ENCODE measurements at places on chromosomes 7 and 10.

DNA sequence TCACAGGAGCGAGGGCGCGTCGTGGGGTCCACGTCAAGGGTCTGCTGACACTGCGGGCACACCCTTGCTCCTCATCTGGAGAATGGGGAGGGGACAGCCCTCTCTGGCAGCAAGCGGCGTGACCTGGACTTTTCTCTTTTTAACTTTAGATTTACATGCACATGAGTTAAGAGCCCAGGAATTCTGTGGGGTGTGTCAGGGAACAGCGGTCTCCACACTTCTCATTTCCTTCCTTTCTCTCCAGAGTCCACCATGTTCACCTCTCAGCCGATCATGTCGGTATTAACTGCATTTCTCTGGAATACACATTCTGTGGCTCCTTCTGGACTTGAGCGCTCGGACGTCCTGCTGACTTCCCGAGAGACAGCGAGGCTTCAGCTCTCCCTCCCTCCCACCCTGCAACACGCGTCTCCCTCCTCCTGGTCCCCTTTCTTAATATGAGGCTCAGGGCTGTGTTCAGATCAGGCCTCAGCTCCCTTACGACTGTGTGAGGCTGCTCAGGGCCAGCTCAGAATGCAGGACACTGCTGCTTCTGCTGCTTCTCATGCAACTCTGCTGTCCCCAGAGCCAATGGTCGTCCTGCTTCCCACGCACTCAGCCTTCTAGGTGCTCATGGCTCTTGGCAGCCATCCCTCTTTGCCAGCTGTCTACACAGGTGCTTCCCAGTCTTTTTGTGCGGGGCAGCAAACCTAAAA is 261.3 kb downstream of the ELFN1 start:
- DNase-seq, result no peak

DNA sequence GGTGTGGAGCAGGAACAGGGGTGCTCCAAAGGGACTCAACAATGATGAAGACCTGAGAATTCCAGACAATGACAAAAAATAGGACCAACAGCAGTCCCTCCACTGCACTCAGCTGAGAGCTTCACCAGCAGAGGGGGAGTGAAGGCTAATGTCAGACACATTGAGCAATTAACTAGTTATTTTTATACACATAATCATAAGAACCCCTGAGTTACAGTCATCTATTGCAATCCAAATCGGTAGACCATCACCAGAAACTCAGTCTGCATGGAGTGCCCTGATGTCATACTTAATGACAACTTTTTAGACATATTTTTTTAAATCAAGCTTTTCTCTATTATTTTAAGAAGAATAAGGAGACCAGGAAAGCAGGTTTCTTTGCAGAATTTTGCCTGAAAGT is 30.6 kb upstream of the IKZF1 start:
- peak; percentile 36 for DNase-seq

DNA sequence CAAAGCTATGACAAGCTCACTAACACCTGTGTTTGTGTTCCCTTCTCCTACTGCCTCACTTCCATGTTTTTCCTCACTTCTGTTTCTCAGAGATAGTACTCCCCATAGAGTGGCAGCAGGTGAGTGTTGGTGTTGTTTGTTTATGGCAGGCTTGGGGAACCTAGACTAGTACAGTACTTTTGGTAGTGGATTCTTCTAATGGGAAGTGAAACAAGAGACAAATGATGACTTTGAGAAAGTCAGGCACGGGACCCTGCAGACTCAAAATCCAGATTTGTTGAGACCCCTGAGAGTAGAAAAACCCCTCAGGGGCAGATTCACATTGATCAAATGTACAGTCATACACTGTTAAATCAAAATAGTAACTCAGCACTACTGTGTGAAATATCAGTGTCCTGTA is 6.4 kb upstream of the CFAP69 start:
- no peak for DNase-seq

DNA sequence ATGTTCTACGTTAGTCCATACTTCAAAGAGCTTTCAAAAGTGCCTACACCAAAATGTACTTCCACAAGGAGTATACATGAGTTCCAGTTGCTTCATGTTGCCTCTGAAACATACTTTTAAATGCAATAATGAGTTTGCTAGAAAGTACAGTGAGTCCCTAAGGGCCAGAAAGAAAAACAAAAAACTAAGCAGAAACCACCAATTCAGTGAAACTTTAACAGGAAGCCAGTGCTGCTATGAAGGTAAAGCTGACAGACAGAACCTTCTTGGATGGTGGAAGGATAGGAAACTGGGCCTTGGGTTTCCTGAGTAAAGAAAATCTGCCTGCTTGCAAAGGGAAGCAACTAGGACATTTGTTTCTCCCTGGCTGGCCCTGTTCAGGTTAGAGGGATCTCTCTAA is 104.2 kb downstream of the CTTNBP2 start:
- no peak for DNase-seq

DNA sequence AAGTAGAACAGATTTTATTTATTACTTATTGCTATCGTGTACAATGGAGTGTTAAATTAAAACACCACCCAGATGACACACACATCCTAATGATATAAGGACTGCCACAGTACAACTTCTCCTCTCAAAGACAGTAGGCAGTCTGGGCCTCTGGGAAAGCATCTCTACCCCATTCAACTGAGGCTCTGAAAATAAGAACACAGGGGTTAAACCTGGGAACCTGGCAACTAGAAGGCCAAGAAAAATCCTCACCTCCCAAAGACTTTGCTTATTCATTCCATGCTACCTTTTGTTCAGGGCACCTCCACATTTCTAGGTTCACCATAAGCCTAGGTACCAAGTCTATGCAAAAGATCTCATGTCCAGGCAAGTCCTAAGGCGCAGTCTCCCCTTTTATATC is 125.4 kb upstream of the FEZF1 start:
- DNase-seq, result no peak

- DNase-seq, result no peak
Observed at GRCh38 chr10:18438361-18439126, 212.8 kb downstream of the NSUN6 start.

GRCh38 chr7:79340212-79340611 is 113.3 kb downstream of the MAGI2 start:
- no peak for DNase-seq

- DNase-seq, result no peak
Observed at GRCh38 chr10:52400562-52400961, 86.5 kb downstream of the DKK1 start.

DNA sequence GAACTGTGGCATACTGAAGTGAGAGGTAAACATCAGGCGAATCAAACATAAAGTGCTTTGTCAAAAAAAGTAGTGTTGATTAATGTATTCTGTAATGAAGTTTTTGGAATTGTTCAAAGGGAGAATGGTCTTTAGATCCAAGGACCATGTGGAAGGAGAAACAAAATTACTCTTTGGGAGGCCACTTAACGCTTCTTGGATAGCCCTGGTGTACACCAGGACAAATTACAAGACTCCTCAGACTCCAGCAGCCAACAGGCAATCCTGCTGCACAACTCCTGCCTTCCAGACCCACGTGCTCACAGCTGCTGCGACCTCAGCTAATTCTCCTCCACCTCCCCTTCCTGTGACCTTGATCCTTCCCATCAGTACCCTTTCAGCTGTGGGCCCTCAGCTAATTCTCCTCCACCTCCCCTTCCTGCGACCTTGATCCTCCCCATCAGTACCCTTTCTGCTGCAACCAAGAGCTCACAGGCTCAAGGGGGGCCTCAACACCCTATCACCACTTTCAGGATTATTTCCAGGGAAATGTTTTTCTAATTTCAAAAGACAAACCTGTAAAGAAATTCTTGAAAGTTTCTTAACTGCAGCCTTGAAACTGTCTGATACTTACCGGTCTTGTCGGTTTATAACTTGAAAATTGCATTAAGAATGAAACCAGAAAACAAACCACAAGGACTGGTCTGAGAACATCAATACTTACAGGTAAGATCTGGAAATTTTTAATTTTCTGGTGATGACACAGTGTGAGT is 29.7 kb upstream of the DDC start:
- DNase-seq, result no peak

DNA sequence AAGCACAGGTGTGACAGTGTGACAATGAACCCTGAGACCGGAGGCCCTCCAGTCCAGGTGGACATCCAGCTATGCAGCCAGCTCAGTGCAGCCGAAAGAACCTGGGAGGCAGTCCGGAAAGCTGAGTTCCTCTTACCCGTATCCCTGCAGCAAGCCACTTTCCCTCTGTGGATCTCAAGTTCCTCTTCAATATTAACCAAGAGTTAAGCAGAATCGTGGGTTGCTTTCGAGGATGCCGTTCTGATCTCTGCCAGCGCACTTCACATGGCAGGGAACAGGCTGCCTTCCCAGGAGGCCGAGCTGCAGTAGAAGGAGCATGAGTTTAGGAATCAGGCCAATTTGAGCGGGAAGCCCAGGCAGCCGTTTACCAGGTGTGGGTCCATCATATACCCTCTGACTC is 591.6 kb downstream of the SDK1 start:
- peak; percentile 52 for DNase-seq

DNA sequence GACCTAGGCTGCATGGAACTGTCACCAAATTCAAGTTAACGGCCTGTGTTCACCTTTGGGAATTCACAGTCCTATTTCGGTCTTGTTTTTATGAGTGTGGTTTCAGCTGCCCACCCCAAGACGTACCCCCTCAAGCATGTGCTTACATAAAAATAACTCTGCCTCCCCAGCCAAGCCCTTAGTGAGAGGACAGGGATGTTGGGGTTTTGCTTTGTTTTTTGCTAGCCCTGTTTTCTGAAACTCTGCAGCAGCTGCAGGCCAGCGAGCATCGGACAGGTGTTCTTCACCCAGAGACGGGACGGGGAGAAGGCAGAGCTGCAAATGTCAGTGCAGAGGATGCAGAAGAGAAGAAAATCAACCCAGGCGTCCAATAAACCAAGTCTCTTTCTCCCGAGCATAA is 13.5 kb downstream of the CHST15 start:
- DNase-seq, result no peak

DNA sequence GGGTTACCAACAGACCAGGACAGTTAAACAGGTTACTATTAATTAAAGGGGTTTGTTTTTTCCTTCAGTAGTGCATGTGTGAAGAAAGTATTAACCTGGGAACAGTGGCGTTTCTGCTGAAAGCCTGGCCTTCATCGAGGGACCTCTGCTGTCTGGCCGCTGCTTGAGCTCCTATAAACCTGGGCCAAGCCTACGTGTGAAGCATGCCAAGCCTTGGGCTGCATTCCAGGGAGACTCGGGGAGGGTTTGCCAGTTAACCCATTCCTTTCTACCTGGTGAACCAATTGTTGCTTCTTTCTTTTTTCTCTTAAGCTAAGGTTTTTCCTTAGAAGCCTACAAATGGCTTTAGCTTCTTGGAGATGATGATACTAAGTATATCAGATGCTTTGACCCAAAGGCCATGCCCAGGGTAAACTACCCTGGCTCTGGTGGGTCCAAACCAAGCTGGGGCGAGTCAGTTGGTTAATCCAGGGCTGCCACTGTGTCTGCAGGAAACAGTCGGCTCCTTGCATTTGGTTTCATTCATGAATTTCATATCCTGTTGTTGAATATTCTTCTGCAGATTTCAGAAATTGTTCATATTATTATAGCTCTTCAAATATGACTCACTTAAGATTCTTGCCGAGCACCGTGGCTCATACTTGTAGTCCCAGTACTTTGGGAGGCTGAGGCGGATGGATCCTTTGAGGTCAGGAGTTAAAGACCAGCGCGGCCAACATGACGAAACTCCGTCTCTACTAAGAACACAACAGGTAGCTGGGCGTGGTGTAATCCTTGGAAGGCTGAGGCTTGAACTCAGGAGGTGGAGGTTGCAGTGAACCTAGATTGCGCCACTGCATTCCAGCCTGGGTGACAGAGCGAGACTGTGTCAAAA is 23.8 kb downstream of the PFKP start:
- DNase-seq, result peak; percentile 49

DNA sequence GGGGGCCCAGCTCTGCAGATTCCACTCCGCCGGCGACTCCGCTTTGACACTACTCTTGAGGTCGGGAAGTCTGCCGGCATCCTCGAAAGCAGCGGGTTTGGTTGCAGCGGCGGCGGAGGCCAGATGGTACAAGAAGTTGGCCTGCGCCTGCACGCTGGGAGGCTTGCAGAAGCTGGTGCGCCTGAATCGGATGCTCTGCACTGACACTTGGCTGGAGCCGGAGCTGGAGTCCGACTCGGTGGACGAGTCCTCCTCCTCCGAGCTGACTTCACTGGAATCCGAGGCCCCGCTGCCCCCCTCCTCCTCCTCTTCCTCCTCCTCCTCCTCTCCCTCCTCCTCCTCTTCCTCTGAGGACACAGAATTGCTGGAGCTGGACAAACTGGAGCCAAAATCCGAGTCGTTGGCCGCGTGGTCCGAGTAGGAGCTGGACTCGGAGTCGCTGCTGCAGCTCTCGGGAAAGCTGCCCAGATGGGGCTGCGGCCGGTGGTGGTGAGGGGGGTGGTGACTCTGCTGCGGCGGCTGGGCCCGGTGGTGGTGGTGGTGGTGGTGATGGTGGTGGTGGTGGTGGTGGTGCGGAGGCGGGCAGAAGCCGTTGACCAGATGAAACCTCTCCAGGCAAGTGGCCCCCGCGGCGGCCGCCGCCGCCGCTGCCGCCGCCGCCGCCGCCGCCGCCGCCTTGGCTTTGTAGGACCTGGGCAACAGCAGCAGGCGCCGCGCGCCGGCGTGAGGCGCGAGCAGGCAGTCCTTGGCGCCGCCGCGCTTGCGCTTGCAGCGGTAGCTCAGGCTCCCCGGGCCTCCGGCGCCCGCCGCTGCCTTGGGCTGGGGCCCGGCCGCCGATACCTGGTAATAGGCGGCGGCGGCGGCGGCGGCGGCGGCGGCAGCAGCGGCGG is 9.0 kb downstream of the SKIDA1 start:
- DNase-seq, result peak; percentile 36
